NCI-H748 treated with DMSO at 0.1 percent for 48 hours (cell line): ENCODE measurements at places on chromosomes 7 and 10.

DNA sequence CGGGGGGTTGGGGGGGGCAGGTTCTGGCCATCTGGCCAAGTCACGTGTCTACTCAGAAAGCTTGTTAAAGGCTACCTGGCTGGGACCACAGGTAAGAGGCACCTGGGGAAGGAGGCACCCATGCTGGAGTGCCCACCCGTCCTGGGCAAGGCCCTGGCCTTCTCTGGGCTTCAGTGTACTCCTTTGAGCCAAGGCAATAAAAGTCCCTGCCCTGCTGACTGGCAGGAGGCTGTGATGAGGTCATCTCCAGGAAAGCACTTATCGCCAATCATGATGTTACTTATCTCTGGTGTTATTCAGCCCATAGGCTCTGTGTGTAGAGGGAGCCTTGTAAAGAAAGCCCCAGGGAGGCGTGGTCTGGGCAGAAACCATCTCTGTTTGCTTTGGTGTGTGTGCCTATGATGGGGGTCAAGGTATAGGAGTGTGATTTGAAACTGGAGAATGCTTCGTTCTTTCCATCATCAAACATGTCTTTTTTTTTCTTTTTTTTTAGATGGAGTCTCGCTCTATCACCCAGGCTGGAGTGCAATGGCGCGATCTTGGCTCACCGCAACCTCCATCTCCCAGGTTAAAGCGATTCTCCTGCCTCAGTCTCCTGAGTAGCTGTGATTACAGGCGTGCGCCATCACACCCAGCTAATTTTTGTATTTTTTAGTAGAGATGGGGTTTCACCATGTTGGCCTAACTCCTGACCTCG, 2.5 kb upstream of the CLDN4 start:
- DNase-seq: peak; percentile 96

GRCh38 chr10:13492493-13493180, 36.2 kb downstream of the BEND7 start:
- no peak for DNase-seq

DNA sequence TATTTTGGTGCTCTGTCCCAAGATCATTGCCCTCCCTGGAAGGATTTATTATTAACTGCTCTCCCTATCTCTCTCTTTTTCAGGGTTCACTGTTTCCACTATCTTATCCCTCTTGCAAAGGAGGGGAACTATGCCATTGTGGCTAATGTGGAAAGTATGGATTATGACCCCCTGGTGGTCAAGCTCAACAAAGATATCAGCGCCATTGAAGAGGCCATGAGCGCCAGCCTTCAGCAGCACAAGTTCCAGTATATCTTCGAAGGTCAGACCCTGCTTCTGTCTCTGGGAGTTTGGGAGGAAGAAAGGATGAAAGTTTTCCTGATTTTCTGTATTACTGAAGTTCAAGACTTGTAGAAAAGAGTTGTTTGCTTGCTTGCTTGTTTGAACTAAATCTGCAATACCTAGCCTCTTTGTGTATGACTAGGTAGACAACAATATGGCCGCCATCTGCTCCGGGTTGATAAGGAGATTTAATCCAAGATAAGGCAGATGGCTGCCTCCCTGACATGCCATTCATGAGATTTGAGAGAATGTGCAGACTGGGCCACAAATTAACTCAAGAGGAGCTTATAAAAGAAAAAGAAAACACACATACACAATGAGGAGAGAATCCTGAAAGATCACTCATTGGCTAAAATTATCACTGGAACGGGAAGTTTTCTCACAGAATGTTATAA, 122.2 kb upstream of the LRGUK start:
- DNase-seq: no peak

DNA sequence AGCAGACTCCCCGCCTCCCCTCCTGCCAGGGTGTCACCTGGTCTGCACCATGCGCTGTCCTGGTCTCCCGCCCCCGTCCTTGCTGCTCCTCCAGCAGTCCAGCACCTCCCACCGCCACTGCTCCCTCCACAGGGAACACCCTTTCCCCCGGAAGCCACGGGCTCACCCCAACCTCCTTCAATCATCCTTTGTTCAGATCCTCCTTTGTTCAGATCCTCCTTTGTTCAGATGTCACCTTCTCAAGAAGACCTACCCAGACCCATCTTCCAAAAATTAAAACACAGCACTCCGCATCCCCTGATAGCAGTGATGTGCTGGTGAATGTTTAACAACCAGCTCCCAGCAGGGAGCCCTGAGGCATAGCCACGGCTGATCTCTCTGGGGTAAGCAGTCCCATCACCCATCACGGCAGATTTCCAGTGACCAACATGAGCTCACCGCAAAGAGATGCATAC, 237.7 kb downstream of the USP6NL start:
- no peak for DNase-seq

GRCh38 chr7:98322331-98323270, 41.1 kb downstream of the BRI3 start:
- no peak for DNase-seq

GRCh38 chr7:66261941-66262340, 56.8 kb downstream of the TPST1 start:
- DNase-seq: no peak

- DNase-seq: peak; percentile 88
These were observed 367.7 kb downstream of the PHF14 start for GRCh38 chr7:11341285-11341944.

DNA sequence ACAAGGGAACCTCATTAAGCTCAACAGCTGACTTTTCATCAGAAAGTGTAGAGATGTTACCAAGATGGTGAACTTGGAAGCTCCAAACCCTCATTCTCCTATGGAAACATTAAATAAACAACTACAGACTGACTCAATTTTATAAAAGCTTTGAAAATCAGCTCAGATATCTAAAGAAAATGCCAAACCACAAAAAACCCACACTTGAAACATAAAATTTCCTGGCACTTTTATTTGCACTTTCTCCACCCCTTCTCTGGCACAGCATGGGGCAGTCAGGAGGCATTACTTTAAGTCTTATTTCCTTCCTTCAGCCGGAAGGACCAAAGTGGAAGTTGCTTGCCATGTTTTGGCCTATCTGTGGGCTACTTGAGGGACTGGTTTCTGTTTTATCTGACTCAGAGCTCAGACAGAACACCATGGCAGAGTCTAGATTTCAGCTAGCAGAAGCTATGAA, 114.7 kb downstream of the ODAD2 start:
- DNase-seq: no peak

GRCh38 chr10:3975016-3975415, 190.0 kb upstream of the KLF6 start:
- DNase-seq: no peak

DNA sequence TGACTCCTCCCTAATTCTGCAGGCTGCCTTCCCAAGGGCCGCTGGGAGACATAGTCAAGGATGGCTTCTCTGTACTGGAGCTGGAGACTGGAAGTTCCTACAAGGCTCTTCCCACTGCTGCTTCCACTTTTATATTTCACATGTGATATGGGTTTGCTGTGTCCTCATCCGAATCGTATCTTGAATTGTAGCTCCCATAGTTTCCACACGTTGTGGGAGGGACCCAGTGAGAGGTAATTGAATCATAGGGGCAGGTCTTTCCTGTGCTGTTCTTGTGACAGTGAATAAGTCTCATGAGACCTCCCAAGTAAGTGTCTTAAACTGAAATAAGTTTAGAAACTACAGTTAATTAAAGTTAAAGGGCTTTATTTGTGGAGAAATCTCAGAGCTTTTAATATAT, 47.0 kb upstream of the BICC1 start:
- DNase-seq: no peak

- no peak for DNase-seq
These were observed 54.6 kb upstream of the PLXNA4 start for GRCh38 chr7:132630834-132631233.

GRCh38 chr10:25061711-25062449, 45.5 kb downstream of the THNSL1 start:
- no peak for DNase-seq

- no peak for DNase-seq
These were observed 175.5 kb upstream of the PLXDC2 start for GRCh38 chr10:19640566-19641263.

GRCh38 chr7:95781961-95782586, 9.7 kb downstream of the DYNC1I1 start:
- DNase-seq: no peak

- DNase-seq: no peak
These were observed 15.1 kb downstream of the BCAP29 start for GRCh38 chr7:107594961-107595737.

- no peak for DNase-seq
These were observed 37.8 kb upstream of the MXI1 start for GRCh38 chr10:110169586-110169985.

DNA sequence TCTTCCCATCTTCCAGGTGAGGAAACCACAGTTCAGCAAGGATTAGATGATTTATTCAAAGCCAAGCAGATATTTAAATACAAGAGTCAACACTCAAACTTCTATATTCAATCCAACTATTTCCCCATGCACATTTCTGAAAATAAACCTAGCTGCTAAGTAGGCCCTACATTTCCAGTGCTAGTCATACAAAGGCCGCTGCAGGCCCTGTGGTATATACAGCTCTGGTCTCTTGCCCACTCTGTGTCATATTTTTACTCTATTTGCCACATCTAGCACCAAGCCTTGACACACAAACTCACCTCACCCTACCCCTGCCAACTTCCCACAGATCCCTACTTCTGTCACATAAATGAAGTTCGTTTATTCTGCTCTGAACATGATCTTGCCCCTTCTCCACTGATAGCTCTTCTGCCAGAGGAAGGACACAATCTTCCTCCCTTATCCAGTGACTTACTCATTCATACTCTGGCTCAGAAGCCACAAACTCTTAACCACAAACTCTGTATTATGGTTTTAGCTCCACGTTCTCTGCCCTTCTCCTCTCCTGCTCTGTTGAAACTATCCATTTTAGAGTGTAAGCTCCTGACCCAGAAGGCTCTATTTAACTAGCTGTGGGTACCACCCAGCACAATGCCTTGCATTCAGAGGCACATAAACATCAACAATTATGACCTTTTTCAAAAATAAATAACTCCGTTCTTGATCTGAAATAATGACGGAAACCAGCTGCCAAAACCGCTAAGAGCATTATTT, 180.7 kb downstream of the CPEB3 start:
- no peak for DNase-seq

GRCh38 chr10:111142092-111142768, 65.4 kb downstream of the ADRA2A start:
- DNase-seq: no peak

- DNase-seq: no peak
These were observed 35.9 kb upstream of the CYP2C9 start for GRCh38 chr10:94902570-94902969.

DNA sequence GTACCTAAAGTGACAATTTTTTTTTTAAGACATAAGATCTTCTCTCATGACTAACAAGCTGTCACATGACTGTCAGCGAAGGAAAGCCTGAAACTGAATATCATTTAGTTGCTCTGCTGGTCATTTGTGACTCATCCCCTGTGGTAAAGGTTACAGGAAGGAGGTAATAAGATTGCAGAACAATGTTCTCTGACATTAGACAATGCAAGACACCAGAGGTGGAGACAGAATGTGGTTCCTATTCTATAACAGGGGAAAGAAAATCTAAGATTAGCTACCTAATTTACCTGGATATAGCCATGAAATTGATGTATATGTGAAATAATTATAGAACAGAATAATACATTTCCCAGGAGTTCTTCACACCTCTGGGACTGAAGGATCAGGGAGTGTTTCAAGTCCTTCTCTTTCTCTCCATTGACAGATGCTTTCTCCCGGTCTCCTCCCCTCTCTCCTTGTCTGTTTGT, 47.7 kb downstream of the LRGUK start:
- no peak for DNase-seq
